Aorta (tissue), 5 donors: ENCODE measurements at places on chromosomes 7 and 10.
A peak's percentile ranks its signal among the peaks of the same experiment; 100 is the strongest.

GRCh38 chr10:133379152-133379800, at the start of gene PAOX:
PAOX (plus strand) TSS chr10:133379262; CDS start chr10:133379317, 55 bp downstream.
- H3K27ac ChIP-seq: peak within 1 kb of the TSS; percentile 4
- peak; percentile 92 for DNase-seq
- H3K27me3 ChIP-seq: no peaks in the 10 kb centered on the region
- peak within 1 kb of the TSS; percentile 80 for H3K4me3 ChIP-seq
- H3K4me1 ChIP-seq: no peaks in the 10 kb centered on the region

GRCh38 chr7:41059796-41060195, 643.1 kb downstream of the INHBA start:
- no peaks in the 10 kb centered on the region for H3K4me1 ChIP-seq
- DNase-seq: no peak
- H3K27me3 ChIP-seq: no peaks in the 10 kb centered on the region
- peaks cover under 1% of the 10 kb centered on the region for H3K36me3 ChIP-seq
- no peak overlapping the region for H3K27ac ChIP-seq
- H3K4me3 ChIP-seq: no peak overlapping the region

DNA sequence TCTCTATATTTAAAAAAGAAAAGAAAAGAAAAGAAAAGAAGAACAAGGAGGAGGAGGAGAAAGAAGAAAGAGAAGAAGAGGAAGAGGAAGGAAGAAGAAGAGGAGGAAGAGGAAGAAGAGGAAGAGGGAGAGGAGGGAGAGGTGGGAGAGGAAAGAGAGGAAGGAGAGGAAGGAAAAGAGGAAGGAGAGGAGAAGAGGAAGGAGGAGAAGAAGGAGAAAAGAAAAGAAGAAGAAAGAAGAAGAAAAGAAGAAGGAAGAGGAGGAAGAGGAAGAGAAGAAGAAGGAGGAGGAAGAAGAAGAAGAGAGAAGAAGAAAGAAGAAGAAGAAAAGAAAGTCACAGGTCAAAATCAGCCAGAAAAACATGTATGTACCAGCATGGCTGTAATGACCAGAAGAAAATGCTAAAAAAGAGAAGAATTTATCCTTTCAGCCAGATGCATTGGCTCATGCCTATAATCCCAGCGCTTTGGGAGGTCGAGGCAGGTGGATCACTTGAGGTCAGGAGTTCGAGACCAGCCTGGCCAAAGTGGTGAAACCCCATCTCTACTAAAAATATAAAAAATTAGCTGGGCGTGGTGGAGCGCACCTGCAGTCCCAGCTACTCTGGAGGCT, 5.3 kb upstream of the POR start:
- H3K4me3 ChIP-seq: no peak overlapping the region
- no peak for DNase-seq
- H3K36me3 ChIP-seq: no peaks in the 10 kb centered on the region
- H3K27ac ChIP-seq: no peak overlapping the region
- no peaks in the 10 kb centered on the region for H3K4me1 ChIP-seq

- no peak for DNase-seq
- H3K27ac ChIP-seq: no peak overlapping the region
- no peaks in the 10 kb centered on the region for H3K36me3 ChIP-seq
Measured at GRCh38 chr10:116097239-116097784, 175.7 kb downstream of the GFRA1 start.

DNA sequence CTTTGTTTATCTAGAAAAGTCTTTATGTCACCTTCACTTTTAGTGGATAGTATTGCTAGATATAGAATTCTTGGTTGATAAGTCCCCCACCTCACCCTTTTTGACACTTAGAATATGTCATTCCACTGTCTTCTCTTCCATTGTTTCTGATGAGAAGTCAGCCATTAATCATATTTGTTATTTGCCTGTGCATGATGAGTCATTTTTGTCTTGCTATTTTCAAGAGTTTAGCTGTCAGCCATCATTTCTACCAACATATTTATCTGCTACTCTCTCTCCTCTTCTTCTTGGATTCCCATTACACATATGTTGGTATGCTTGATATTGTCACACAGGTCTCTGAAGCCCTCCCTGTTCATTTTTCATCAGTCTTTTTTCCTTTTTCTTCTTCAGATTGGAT, 160.8 kb upstream of the TCF7L2 start:
- H3K27ac ChIP-seq: no peak overlapping the region
- no peak for DNase-seq
- H3K4me1 ChIP-seq: no peaks in the 10 kb centered on the region
- no peaks in the 10 kb centered on the region for H3K36me3 ChIP-seq

DNA sequence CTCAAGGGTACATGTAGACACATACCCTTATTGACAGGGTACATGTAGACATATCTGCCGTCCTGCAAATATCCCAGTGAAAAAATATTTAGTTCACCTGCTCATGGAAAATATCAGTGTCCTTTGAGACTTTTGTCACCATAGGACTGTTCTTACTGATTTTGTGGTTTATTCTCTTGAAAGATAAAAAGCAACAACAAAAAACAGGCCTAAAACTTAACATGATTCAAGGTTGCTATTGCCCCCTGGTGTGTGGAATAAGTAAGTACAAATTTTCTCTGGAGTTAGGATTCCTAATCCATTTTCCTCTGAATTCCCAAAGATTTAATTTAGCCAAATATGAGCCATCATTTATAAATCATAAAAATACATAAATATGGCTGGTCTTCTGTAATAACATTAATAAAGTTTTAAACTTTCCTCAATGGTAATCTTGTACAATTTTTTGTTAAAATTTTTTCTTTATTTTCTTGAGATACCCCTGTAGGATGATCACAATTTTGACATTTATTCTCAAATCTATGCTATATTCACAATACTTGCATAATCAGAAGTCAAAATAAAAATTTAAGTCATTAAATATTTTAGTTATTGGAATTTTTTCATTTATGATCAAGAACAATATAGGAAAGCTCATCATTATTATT, 741.4 kb upstream of the POT1 start:
- no peak overlapping the region for H3K4me3 ChIP-seq
- H3K36me3 ChIP-seq: no peaks in the 10 kb centered on the region
- DNase-seq: no peak
- no peaks in the 10 kb centered on the region for H3K4me1 ChIP-seq

- H3K27ac ChIP-seq: no peak overlapping the region
- H3K27me3 ChIP-seq: no peaks in the 10 kb centered on the region
- H3K36me3 ChIP-seq: no peaks in the 10 kb centered on the region
- DNase-seq: no peak
- H3K4me1 ChIP-seq: no peaks in the 10 kb centered on the region
- no peak overlapping the region for H3K4me3 ChIP-seq
Measured at GRCh38 chr7:89966067-89966664, 188.1 kb upstream of the STEAP1 start.
